Right atrium auricular region (tissue), 2 donors: ENCODE measurements at places on chromosomes 7 and 10.

GRCh38 chr10:13701157-13701919 is 114.6 kb downstream of the PRPF18 start:
- no peaks in the 10 kb centered on the region for H3K27me3 ChIP-seq
- H3K36me3 ChIP-seq = peaks cover 9% of the 10 kb centered on the region
- H3K4me3 ChIP-seq = no peak overlapping the region

DNA sequence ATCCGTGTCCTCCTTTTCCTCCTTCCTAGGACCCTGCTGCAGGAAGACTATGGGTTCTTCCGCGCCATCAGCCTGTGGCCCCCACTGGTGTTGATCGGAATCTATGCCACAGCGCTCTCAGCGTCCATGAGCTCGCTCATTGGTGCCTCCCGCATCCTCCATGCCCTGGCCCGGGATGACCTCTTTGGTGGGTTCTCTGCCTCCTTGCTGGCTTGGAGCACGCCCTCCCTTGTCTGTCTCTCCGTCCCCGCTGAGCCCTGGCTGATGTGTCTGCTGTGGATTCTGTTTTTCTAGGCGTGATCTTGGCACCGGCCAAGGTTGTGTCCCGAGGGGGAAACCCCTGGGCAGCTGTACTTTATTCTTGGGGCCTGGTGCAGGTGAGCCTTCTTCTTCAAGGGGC is 7.3 kb upstream of the TRIP6 start:
- no peak for DNase-seq
- no peaks in the 10 kb centered on the region for H3K27me3 ChIP-seq
- H3K27ac ChIP-seq = no peak overlapping the region
- peaks cover 9% of the 10 kb centered on the region for H3K4me1 ChIP-seq
- no peaks in the 10 kb centered on the region for H3K36me3 ChIP-seq
- no peak overlapping the region for H3K4me3 ChIP-seq

DNA sequence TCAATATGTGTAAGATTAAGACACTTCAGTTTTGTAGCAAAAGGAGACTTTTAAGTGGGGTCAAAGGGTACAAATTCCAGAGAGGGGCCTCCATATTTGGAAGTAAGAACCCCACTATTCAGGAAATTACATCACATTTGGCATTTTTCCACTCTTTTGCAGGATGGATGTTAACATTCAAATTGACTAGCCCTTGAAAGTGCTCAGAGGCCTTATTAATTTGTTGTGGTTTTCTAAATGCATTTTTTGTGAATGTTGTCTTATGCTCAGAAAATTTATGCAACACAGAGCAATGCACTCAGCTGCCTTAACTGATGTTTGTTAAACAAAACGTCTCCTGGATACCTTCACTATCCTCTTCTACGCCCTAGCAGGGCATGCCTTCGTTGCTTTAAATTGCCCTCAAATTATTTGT is 50.9 kb upstream of the PDLIM1 start:
- no peaks in the 10 kb centered on the region for H3K27me3 ChIP-seq
- no peak overlapping the region for H3K4me3 ChIP-seq
- peak overlapping the region; percentile 15 for H3K27ac ChIP-seq
- peaks cover 96% of the 10 kb centered on the region for H3K36me3 ChIP-seq
- no peak for DNase-seq

DNA sequence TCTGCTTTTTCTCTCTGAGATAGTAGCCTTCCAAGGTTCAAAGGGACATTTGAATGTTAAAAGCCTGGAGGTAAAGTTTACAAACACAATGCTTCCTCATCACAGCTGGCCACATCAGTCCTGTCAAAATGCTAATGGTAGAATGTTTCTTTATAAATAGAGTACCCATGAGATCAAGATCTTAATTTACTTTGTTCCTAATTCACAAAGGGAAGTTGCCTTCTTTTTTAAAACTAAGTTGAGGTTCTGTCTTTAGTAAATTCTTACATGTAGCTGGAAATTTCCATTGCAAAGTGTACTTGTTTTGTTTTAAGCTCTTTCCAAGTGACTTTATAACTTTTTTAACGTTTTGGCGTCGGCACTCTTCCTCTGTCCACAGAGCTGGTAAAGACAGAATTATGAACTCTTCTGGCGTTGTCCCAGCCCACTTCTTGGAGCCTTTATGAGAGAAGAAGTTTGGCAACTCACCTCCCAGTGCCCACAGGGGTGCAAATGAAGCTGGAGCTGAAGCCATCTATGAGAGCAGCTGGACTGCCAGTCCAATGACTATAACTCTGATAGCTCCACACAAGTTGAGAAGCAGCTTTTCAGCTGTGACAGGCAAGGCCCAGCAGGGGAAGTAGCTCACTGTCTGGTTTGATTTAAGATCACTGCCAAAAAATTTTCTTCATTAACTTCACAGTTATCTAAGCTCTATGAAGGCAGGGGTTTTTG is 23.3 kb downstream of the FZD1 start:
- no peak for DNase-seq
- H3K27me3 ChIP-seq = no peaks in the 10 kb centered on the region
- no peak overlapping the region for H3K27ac ChIP-seq
- no peaks in the 10 kb centered on the region for H3K4me1 ChIP-seq
- H3K36me3 ChIP-seq = no peaks in the 10 kb centered on the region

DNA sequence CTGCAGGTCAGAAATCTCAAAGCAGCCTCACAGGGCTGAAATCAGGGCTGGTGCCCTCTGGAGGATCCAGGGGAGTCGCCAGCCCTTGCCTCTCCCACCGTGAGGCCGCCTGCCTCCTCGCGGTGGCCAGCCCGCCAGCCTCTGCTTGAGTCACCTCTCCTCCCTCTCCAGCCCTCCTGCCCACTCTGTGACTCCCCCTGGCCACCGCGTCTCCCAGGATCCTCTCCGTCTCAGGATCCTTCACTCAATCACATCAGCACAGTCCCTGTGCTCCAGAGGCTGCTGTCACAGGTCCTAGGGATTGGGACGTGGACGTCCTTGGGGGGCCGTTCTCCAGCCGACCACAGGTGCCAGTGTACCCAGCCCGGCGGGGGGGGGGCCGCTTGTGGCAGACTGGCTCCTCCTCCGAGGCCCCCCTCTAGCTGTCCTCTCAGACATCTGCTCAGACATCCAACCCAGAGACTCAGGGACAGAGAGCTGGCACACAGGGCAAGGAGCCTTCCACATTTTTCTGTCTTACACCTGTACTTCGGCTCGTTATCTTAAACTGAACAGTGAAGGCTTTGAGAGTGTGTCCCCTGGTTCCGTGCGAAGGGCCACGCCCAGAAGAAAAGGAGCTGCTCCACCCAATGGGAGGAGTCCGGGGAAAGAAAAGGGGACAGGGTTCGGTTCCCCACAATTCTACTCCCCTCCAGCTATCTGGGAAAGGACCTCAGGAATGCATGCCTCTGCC is 9.4 kb upstream of the PPP2R2D start:
- no peak overlapping the region for H3K4me3 ChIP-seq
- H3K27ac ChIP-seq = no peak overlapping the region
- no peaks in the 10 kb centered on the region for H3K36me3 ChIP-seq
- no peaks in the 10 kb centered on the region for H3K4me1 ChIP-seq
- H3K27me3 ChIP-seq = no peaks in the 10 kb centered on the region
